ENCODE measurements at places on chromosomes 16 and 17.

GRCh38 chr17:35519439-35519838 is 18.0 kb downstream of the SLFN12L start:
- no peak for DNase-seq

DNA sequence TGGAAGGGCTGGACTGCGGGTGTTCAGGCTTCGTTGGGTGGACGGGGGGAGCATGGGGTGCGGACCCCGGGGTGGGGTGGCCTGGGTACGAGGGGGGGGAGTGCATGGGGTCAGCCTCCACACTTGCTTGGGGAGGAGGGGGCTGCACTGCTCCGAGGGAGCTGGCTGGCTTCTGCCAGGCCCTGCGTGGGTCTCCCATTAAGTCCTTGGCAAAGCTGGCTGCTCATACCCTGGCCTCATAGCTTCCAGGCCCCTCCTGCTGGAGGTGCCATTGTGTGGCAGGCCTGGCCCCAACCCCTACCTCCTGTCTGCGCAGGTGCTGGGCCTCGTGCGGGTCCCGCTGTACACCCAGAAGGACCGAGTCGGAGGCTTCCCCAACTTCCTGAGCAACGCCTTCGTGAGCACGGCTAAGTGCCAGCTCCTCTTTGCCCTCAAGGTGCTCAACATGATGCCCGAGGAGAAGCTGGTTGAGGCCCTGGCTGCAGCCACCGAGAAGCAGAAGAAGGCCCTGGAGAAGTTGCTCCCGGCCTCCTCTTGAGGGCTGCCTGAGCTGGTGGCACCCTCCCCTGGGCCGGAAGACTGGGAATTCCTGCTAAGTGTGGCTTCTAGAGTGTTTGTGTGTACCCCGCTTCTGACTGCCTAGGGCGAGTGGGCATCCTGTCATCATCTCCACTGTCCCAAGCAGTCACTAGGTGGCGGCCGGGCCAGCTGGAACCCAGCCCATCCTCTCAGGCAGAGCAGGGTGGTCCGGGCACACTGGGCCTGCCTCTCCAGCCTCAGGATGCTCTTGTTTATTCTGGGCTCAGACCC is 1.5 kb downstream of the NUDT16L1 start:
- no peak for DNase-seq

DNA sequence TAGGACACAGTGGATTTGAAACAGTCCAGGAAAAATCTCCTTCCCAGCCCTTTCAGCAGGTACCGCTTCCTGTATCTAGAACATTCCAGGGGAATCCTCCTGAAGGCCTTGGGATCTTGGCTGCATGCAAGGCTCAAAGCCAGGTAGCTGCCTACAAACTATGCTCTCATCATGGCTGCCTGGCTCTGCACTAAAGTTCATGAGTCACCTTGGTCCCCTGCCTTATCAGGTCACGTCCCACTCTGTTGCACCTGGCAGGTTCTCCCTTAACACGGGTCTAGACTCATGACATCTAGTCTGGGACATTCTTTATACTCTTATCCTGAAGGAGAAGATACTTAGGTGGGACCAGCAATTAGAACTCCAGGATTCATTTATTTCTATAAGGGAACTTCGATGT is 15.8 kb downstream of the FA2H start:
- DNase-seq: no peak

- DNase-seq: no peak
Observed at GRCh38 chr16:56628486-56629350, 3.1 kb downstream of the MT1E start.

GRCh38 chr17:77769215-77769614 is 189.3 kb upstream of the TNRC6C start:
- no peak for DNase-seq

- no peak for DNase-seq
Observed at GRCh38 chr17:43814026-43814425, 18.9 kb downstream of the MPP3 start.

GRCh38 chr16:69784586-69784985 is 22.5 kb downstream of the WWP2 start:
- DNase-seq: no peak

DNA sequence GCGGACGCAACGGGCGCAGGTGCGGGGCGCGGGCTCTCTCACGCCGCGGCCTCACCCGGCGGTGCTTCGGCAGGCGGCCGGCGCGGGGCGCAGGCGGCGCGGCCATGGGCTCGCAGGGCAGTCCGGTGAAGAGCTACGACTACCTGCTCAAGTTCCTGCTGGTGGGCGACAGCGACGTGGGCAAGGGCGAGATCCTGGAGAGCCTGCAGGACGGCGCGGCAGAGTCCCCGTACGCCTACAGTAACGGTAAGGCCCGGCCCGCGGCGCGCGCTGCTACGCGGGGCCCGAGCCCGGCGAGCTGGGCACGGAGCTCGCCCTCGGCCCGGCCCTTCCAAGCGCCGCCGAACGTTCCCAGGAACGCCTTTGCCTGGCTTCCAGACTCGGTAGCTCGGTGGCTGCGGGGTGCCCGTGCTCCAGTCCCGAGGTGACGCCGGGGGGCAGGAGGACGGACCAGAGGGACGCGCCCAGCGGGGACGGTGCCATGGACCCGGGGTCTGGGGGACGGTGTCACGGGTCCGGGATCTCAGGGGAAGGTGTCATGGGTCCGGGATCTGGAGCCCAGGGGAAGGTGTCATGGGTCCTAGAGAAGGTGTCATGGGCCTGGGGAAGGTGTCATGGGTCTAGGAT is 435 bp downstream of the RAB40C start:
- no peak for DNase-seq

DNA sequence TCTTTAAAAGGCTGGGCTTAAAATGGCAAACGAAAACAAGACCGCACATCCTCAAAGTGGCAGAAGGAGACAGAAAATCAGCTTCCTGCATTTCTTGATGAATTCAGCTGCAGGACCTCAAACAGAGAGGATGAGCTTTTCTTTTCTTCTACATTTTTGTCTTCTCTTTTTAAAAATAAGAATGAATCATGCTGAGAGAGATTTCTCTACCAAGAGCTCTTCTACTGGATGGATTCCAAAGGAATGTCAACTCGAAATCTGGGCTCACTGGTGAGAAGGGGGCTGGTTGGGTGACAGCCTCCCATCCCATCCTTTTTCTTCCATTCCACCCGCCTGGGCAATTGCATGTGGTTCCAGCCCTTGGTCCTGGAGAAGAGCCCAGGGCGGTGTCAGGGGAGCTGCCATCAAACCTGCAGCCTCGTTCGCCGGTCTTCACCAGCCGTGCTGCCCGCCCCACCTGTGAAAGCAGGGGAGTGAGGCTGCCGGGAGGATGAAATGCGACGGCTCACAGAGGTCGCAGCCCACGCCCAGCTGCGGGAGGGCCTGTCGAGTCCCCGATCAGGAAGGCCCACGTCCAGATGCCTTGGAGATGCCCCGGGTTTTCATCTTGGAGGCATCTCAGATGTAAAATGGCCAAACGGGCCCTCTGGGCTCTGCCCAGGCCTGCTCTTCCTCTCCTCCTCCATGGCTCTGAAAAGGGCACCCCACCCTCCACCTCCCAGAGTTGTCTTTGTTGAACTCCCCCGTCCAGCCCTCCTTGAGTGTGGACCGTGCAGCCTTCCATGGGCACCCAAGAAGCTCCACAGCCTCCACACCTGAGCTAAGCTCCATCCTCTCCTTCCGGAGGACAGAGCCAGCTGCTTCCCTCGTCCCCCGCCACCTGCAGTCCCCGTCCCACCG is 121.9 kb downstream of the FOXL1 start:
- DNase-seq: no peak

- DNase-seq: no peak
Observed at GRCh38 chr16:83781-84615, 6.0 kb downstream of the MPG start.

DNA sequence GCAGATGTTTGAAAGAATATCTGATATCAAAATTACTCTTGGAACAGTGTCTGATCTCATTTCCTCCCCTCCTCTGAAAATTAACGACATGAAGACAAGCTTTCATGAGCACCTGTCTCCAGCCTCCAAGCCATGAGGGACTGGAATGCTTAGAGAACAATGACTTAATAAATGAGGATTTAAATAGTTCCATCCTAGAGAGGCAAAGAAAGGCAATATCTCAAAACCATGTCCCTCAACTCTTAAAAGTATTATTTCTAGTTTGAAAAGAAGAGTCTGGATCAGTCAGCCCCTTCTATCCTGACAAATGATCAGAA is 137.5 kb downstream of the ANKFN1 start:
- no peak for DNase-seq

DNA sequence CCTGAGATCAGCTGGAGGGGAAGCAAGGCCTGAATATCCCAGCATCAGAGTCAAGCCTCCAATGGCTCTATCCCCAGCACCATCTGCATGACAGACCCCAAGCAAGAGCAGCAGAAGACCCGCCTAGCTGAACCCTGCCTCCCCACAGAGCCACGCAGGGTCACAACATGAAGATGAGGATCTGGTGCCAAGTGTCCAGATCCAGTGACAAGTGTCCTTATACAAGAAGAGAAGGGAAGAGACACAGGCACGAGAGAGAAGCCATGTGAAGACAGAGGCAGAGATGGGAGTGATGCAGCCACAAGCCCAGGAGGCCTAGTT is 28.9 kb downstream of the TNFRSF13B start:
- DNase-seq: no peak

- no peak for DNase-seq
Observed at GRCh38 chr16:57741660-57742191, 6.2 kb downstream of the KATNB1 start.

DNA sequence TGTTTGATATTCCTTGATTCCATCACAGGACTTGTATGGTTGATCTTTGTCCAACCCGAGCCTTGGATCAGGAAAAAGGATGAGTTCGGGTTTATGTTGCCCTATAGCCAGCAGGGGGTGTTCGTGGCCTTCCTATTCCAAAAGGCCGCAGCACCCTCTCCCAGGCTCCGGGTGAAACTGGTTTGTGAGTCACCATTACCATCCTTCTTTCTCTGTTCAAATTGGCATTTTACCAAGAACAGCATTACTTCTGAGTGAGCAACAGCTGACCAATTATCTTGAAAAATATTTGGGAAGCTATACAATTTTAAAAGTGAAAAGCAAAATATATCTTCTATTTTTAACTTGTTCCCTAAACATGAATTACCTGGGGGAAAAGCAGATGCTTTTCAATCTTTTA is 24.3 kb upstream of the KRT20 start:
- DNase-seq: peak; percentile 78

- DNase-seq: peak; percentile 39
Observed at GRCh38 chr17:66904760-66905624, 59.5 kb upstream of the CACNG4 start.

GRCh38 chr16:1800701-1801100 is 7.2 kb upstream of the IGFALS start:
- DNase-seq: no peak

GRCh38 chr17:69757688-69758430 is 317.2 kb upstream of the KCNJ16 start:
- DNase-seq: no peak

DNA sequence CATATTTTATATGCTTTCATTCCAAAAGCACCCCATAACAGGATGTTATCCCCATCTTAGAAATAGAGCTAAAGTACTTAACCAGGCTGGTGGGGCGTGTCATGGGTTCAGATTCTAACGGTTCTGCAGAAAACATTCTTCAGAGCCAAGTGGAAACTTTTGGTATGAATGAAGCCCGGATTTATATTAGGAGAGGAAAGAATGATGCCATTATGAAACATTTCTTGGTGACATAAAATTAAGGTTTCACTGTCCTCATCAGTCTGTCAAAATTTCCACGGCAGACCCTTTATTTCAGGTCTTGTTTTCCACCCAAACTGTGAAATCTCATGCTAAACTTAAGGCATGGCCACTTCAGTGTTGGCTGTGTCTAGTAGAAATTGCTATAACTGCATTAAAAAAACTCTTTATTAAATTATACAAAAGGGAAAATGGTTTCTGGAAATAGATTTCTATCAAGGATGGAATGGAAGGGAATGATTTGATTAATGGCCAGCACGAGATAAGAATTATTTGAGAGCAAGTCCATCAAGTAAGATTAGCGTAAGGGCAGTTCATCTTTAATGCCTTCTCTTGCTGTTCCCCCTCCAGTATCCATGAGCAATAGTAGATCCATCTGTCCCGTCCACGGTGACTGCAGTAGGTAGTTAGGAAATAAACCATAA is 11.7 kb downstream of the PRKCA start:
- DNase-seq: no peak

GRCh38 chr17:27569257-27569722 is 61.7 kb upstream of the LGALS9 start:
- no peak for DNase-seq

- DNase-seq: no peak
Observed at GRCh38 chr16:11688520-11688886, 20.2 kb downstream of the SNN start.

DNA sequence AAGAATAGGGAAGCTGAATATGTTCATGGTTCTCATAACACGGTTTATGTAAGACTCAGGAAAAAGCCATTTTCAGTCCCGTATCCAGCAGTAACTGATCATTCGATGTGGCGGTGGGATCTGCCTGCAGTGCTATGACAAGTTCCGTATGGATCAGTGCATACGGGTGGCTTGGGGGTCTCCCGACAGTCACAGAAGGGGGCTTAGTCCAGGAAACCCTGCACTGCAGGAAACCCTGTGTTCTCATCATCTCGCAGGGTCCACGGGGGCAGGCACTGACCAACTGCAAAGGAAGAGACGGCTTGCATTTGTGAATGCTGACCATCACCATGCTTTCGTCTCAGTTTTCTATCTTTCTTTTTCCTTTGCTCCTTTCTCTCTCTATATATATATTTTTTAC is 7.7 kb downstream of the MTHFSD start:
- DNase-seq: no peak

- DNase-seq: no peak
Observed at GRCh38 chr16:50479771-50480170, 68.4 kb upstream of the NKD1 start.

DNA sequence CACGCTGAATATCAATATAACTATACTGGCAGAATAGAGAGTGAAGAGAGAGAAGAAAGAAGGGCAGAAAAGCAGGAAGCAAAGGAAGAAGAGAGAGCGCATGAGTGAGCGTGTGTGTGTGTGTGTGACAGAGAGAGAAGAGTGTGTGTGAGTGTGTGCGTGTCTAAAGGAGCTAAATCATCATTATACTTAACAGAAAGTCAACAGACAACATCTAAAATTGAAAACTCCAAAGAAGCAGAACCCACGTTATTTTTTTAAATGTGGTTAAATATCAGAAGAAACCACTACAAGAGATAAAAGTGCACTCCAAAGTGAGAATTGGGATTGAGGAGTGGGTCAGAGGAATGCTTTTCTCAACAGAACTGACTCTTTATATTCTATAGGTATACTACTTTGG is 77.2 kb downstream of the BRIP1 start:
- no peak for DNase-seq
